ENCODE measurements at places on chromosomes 16 and 17.

- no peak for DNase-seq
Observed at GRCh38 chr16:68113765-68114240, 28.6 kb downstream of the NFATC3 start.

GRCh38 chr17:30101686-30102390 is 14.8 kb upstream of the NSRP1 start:
- DNase-seq, result no peak

GRCh38 chr16:12356632-12357340 is 380.3 kb downstream of the SNX29 start:
- no peak for DNase-seq

GRCh38 chr16:23976524-23976923 is 140.7 kb downstream of the PRKCB start:
- no peak for DNase-seq
